ENCODE measurements at places on chromosomes 5 and 9.
A peak's percentile ranks its signal among the peaks of the same experiment; 100 is the strongest.

- no peak for DNase-seq
These were observed 130.6 kb downstream of the FBXO38 start for GRCh38 chr5:148514344-148514743.

DNA sequence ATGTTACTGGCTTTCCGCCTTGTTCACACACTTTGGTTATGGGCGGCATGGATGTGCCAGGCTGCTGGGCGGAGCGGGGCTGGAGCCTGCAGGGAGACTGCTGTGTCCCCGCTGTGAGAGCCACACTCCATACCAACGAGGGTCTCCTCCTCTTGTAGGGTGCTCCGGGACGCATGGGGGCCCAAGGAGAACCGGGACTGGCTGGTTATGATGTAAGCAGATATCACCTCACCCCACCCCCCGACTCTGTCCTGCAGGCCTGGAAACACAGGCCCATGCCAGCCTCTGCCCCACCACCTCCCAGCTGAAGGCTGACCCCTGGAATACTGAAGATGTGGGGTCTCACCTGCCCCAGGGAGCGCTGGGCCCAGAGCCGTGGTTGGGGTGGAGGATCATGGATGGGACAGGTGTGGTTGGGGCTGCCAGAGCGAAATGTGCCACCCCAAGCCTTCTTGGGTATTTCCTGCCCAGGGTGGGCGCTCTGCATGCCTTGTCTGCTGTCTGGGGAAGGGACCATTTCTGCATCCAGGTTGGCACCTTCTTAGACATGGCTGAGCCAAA is 39.3 kb upstream of the ORM1 start:
- DNase-seq: no peak

DNA sequence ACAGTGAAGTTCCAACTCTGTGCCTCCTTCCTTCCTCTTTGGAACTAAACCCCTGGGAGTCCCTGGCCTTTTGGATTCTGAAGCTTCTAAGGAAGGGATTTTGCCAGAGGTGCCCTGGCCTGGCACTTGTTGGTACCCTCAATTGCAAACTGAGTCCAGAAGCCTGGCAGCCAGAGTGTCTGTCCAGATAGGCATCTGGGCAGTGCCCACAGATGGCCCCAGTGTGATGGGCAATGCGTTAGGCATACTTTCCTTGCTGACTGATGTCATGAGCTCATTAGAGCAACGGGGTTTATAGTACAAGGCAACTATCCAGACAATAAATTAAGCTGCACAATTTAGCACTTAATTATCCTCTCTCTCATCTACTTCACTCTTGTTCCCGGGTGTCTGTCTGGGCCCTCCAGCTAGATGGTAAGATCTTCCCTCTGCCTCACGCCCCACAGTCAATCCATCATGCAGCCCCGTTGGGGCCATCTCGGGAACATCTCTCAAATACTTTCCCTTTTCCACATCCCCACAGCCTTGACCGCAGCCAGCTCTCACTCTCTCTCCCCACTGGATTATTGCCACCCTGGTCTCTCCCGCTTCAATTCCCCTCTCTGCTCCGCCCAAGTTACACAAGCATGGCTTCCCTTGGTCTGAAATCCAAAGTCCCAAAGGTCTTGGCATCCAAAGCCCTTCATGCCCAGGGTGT is 157.5 kb upstream of the SMIM23 start:
- no peak for DNase-seq

DNA sequence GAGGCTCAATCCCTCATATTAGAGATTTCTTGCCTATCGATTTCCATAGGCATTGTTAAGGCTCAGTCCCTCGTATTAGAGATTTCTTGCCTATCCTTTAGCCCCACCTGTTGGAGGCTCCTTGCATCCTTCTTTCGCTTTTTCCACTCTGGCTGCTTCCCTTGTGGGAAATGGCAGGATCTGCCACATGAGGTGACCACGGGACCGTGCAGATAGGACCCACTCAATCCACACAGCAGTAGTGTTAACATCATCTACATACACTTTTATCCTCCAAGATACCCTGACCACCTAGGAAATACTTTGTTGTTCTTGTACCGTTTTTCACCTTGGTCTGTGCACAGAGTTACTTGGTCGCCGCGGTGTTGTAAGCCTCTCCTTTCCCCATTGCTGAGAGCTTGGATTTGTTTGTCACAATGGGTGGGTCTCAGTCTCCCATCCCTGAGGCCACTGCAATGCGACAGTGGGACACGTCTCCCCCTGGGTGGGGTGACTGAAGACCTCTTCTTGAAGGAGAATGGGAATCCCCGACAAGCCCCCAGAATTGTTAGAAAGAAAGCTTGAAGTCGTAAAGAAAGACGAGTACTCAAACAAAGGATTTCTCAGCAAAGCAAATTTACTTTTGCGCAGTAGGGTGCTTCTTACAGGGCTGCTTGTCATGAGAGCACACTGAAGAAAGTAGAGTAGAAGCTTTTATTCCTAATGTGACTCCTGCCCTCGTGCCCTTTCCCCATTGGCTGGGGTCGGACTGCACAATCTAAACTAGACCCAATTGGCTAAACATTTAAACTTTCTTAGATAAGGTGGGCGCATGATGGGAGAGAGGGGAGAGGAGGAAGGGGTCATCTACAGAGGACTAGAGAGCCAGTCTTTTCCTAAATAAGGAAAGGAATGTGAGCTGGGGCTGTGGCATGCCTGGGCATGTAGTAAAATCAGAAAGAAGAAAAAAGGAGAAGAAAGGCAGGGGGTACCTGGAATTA is 19.8 kb downstream of the IFT74 start:
- no peak for DNase-seq

DNA sequence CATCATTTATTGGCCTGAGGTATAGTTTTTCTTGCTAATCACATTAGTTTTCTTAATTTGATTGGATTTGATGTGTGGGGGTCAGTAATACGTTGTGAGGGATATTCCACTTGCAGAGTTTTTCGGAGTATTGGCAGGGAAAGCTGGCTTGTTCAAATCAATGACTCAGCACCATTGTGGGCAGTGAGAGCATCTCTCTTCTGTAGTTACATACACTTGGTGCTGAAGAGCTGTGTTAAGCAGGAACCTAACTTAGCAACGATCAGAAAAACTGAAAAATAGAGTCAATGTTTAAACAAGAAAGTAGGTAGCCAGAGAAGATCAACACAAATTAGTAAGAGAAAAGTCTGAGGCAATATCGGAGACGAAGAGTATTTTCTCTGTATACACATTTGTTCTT is 344.6 kb upstream of the EDIL3 start:
- no peak for DNase-seq

DNA sequence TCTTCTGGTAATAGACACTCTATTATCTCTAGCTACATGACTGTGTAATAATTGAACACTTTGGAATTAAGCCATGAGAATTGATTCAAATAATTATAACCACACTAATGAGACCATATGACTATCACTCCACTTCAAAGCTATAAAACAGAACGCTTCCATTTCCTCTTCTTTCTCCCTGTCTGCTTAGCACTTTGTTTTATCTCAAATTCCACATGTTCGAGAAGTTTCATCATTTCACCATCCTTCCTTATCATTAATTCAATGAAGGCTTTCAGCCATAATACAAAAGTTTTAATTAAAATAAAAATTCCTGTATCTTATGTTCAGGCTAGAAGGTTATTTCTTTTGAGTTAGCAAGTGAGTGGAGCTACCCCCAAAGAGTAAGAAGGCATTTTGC is 7.4 kb upstream of the DCTN4 start:
- no peak for DNase-seq

- DNase-seq: no peak
These were observed 384.9 kb downstream of the NFIB start for GRCh38 chr9:13929013-13929412.

- DNase-seq: peak; percentile 1
These were observed 144.2 kb downstream of the MLLT3 start for GRCh38 chr9:20477940-20478620.

GRCh38 chr9:77731008-77731698 is 83.0 kb upstream of the GNA14 start:
- no peak for DNase-seq

- DNase-seq: no peak
These were observed 46.8 kb downstream of the ELAVL2 start for GRCh38 chr9:23779220-23779619.

- DNase-seq: no peak
These were observed 12.5 kb downstream of the TRIP13 start for GRCh38 chr5:905139-905642.

- no peak for DNase-seq
These were observed 196.8 kb upstream of the TRIM32 start for GRCh38 chr9:116490321-116490720.

DNA sequence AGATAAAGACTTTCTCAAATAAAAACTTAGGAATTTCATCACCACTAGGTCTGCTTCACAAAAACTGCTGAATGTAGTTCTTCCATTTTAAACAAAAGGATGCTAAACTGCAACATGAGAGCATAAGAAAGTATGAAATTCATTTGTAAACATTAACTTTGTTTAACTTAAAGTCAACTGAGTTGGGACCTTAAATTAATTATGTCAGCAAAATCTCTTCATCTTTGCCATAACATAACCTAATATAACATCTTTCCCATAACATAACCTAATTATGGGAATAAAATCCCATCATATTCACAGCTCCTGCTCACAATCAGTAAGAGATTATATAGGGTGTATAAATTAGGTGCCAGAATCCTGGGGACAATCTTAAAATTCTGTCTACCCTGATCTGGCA is 78.8 kb upstream of the PCSK5 start:
- no peak for DNase-seq

DNA sequence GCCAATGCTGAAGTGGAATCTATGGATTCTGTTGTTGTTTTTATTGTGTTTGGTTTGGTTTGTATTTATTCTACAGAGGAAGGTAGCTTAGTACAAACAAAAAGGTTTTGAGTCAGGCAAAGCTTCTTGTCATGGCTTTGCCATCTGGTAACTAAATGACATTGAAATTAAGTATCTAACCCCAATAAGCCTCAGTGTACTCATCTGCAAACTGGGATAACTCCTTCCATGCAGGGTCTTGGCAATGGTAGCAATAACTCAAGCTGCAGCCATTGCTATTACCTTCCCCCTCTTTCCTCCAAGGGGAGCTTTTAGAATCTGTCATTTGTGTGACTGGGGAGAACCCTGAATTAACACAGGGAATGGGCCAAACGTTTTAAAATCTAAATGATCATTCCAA is 79.7 kb downstream of the PLAC8L1 start:
- no peak for DNase-seq

GRCh38 chr9:115690786-115691496 is 462.6 kb upstream of the PAPPA start:
- DNase-seq: no peak

DNA sequence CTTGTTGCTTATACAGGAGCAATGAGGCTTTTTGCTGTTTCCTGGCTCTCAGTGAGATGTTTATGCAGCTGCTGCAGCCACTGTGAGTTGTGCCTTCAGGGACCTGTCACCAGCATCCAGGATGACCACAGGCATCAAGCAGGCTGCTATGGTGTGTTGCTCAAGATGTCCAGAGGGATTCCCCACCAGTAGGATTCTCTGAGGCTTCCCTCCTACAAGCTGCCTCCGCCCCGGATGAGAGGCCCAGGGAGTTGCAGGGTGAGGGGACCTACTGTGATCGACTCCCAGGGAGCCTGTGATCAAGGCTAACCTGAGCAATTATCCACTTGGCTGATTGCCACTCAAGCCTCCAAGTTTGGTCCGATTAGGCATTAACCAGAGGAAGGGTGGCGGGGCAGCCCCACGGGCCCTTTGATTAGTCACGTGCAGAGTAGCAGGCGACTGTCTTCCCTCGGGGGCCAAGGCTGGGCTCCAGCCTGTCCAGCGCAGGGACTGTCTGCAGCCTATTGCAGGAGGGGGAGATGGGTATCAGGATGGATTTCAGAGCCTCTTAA is 1.8 kb upstream of the FAT2 start:
- no peak for DNase-seq

DNA sequence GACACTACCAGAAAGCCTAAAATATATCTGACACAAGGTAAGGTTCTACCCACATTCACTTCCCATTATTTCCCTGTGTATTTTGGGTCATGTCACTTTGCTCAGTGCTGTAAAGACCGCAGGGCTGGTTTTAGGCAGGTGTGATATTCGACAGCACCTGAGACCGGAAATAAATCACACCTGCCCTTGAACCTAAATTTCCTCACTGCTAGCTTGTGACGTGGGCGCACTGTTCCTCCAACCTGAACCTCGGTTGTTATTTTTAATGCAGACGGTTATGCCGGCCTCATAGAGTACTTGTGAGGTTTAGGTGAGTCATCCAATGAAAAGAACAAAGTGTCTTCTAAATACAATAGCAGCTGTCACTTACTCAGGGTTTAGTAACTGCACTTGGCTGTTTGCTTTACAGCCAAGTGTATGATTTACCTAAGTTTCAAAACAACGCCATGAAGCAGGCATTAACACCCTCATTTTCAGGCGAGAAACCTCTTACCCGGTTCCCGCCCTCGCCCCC is 20.7 kb upstream of the ZNF782 start:
- DNase-seq: no peak

- DNase-seq: no peak
These were observed 357.5 kb downstream of the TAF11L14 start for GRCh38 chr5:17991775-17992174.

GRCh38 chr9:3903273-3903672 is 377.5 kb upstream of the RFX3 start:
- DNase-seq: no peak

- DNase-seq: no peak
These were observed 82.9 kb upstream of the TRIM32 start for GRCh38 chr9:116604251-116604650.

- no peak for DNase-seq
These were observed 121.7 kb downstream of the NREP start for GRCh38 chr5:111635151-111635902.

DNA sequence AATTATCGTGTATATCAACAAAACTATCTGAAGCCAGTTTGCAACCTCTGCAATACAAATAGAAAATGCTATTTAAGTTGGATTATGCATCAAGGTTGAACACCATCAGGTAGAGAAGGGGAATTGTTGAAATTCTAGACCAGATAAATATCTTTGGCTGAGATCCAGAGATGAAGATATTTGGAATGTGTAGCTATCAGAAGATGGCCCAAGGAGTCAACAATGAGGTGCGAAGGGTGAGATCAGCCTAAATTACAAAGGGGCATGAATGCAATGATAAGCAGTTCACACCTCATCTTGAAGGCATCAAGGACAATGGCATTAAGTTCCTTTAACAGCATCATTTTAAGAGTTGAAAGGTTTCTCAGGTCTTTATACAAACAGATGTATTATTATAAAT is 572.1 kb upstream of the DMAC1 start:
- no peak for DNase-seq

GRCh38 chr9:69801989-69802388 is 18.6 kb upstream of the CFAP95 start:
- DNase-seq: no peak

GRCh38 chr9:131815970-131816873 is 76.3 kb upstream of the RAPGEF1 start:
- no peak for DNase-seq

DNA sequence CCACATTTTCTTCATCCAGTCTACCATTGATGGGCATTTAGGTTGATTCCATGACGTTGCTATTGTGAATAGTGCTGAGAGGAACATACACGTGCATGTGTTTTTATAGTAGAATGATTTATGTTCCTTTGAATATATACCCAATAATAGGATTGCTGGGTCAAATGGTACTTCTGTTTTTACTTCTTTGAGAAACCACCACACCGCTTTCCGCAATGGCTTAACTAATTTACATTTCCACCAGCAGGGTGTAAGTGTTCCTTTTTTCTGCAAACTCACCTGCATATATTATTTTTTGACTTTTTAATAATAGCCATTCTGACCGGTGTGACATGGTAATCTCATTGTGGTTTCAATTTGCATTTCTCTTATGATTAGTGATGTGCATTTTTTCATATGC is 82.2 kb upstream of the RFX3 start:
- no peak for DNase-seq
